Right lung (tissue), 10 donors: ENCODE measurements at places on chromosomes 2 and 18. TPM values are rescaled to one million over a fixed set of nuclear protein-coding genes. Genes with fewer than 3 reads are reported as not detected.

Gene PPP1R1C
- polyA plus RNA-seq, result 2.6 TPM

Gene SLC5A7
- polyA plus RNA-seq, result 0.08 TPM

Gene CFC1
- 10.7 TPM for polyA plus RNA-seq

Gene GREB1L
- polyA plus RNA-seq, result 0.58 TPM

Gene MAB21L4
- polyA plus RNA-seq, result 0.61 TPM

Gene SERPINB10
- polyA plus RNA-seq, result not detected

Gene GPR75
- polyA plus RNA-seq, result 4.6 TPM

Gene AQP12A
- polyA plus RNA-seq, result not detected

Gene FNDC4
- polyA plus RNA-seq, result 13.4 TPM

Gene RGPD3
- 0.61 TPM for polyA plus RNA-seq

Gene IL37
- 0.18 TPM for polyA plus RNA-seq

Gene MYO3B
- polyA plus RNA-seq, result 3.8 TPM

Gene UGT1A4
- polyA plus RNA-seq, result not detected

Gene ACSL3
- 56.1 TPM for polyA plus RNA-seq

Gene SP140
- 1.8 TPM for polyA plus RNA-seq

Gene MC5R
- polyA plus RNA-seq, result 0.08 TPM

Gene SLC8A1
- 5.4 TPM for polyA plus RNA-seq

Gene RAD51AP2
- polyA plus RNA-seq, result 0.69 TPM
